ENCODE measurements at places on chromosomes 13 and 19. TPM values are rescaled to one million over a fixed set of nuclear protein-coding genes. Genes with fewer than 3 reads are reported as not detected.

DNA sequence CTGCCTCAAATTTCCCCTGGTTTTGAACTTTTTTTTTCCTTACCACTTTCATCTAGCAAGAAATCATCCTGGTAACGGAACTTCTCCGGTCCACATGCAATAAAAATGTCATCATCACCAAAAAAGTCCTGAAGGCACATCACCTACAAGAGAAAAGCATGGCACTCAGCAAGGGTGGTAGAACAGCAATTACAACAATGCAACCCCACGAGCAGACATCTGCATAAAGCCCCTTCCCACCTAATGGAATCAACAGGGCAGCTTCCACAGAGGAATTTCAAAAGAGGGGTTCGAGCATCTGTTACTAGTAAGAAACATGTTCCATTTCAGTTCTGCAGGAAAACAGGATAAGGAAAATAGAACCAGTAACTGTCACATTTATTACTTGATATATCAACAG is 183.9 kb downstream of the DCLK1 start:
- H3K4me3 ChIP-seq: no peak overlapping the region
- no peaks in the 10 kb centered on the region for H3K4me1 ChIP-seq
- no peak overlapping the region for H3K27ac ChIP-seq
- no peaks in the 10 kb centered on the region for H3K36me3 ChIP-seq
- DNase-seq: no peak
- no peaks in the 10 kb centered on the region for H3K27me3 ChIP-seq

DNA sequence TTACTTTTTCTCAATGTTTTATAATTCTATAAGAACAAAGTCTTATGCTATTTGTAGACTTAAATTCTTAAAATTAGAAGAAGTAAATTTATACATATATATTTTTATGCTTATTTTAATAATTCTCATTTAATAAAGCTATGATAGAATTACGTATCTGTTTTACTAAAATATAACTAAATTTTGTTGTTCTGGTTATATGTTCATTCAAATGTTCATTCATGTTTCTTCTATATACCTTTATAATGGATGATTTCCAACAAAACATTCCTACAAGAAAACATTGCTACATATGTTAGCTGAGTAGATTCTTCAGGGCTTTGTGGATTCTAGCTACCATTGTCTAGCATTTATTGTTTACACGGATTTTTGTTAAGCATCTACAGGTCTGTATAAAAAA is 634.3 kb upstream of the PCDH20 start:
- H3K27me3 ChIP-seq: no peaks in the 10 kb centered on the region
- no peaks in the 10 kb centered on the region for H3K4me1 ChIP-seq

- peaks cover 32% of the 10 kb centered on the region for H3K4me1 ChIP-seq
- no peak overlapping the region for H3K4me3 ChIP-seq
- DNase-seq: no peak
Measured at GRCh38 chr19:6272913-6273600, 6.7 kb downstream of the MLLT1 start.

DNA sequence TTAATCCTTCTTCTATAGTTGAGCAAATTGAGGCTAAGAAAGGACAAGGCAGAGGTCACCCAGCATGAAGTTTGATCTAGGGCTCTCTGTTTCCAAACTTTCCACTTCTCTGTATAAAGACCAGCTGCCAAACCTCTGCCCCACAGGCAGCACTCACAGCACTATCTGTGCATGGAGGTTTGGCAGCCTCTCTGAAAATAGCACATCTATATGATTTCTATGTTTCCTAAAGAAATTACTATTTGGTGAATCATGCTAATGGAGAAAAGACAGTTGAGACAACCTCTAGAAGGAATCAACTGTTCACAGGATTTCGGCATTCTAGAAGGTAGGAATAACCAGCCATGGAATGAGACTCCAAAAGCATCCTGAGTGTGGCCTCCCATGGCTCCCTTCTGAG is 554.5 kb downstream of the IRS2 start:
- no peak for DNase-seq
- H3K36me3 ChIP-seq: no peaks in the 10 kb centered on the region
- no peak overlapping the region for H3K27ac ChIP-seq
- H3K27me3 ChIP-seq: no peaks in the 10 kb centered on the region

DNA sequence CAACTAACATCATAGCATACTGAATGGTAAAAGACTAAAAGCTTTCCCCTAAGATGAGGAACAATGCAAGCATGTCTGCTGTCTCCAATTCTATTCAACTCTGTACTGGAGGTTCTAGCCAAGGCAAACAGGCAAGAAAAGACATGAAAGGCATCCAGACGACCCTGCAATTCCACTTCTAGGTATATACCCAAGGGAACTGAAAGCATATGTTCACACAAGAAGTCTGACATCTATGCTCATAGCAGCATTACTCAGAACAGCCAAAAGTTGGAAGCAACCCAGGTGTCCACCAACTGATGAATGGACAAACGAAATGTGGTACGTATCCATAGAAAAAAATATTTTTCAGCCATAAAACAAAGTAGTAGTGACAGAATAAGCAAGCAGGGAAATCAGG is 39.1 kb downstream of the PEPD start:
- no peaks in the 10 kb centered on the region for H3K4me1 ChIP-seq
- no peak overlapping the region for H3K27ac ChIP-seq
- peaks cover 9% of the 10 kb centered on the region for H3K36me3 ChIP-seq
- no peaks in the 10 kb centered on the region for H3K27me3 ChIP-seq
- no peak overlapping the region for H3K4me3 ChIP-seq

- H3K4me1 ChIP-seq: peaks cover 80% of the 10 kb centered on the region
- peaks cover 19% of the 10 kb centered on the region for H3K36me3 ChIP-seq
- DNase-seq: peak; percentile 72
- H3K27ac ChIP-seq: peak overlapping the region; percentile 81
Measured at GRCh38 chr19:41872775-41873647, 4.1 kb upstream of the CD79A start.

GRCh38 chr13:109233293-109233692 is 553.1 kb downstream of the IRS2 start:
- no peaks in the 10 kb centered on the region for H3K4me1 ChIP-seq
- H3K4me3 ChIP-seq: no peak overlapping the region
- H3K27me3 ChIP-seq: no peaks in the 10 kb centered on the region
- no peak overlapping the region for H3K27ac ChIP-seq
- no peaks in the 10 kb centered on the region for H3K36me3 ChIP-seq

GRCh38 chr13:38674208-38674607 is 12.7 kb upstream of the FREM2 start:
- no peak overlapping the region for H3K27ac ChIP-seq
- H3K4me1 ChIP-seq: no peaks in the 10 kb centered on the region
- H3K27me3 ChIP-seq: no peaks in the 10 kb centered on the region
- DNase-seq: no peak
- H3K4me3 ChIP-seq: no peak overlapping the region
- H3K36me3 ChIP-seq: no peaks in the 10 kb centered on the region

- no peak overlapping the region for H3K27ac ChIP-seq
- H3K4me3 ChIP-seq: no peak overlapping the region
- H3K27me3 ChIP-seq: no peaks in the 10 kb centered on the region
- no peaks in the 10 kb centered on the region for H3K36me3 ChIP-seq
- no peak for DNase-seq
Measured at GRCh38 chr19:30073152-30074000, 131.3 kb downstream of the URI1 start.

DNA sequence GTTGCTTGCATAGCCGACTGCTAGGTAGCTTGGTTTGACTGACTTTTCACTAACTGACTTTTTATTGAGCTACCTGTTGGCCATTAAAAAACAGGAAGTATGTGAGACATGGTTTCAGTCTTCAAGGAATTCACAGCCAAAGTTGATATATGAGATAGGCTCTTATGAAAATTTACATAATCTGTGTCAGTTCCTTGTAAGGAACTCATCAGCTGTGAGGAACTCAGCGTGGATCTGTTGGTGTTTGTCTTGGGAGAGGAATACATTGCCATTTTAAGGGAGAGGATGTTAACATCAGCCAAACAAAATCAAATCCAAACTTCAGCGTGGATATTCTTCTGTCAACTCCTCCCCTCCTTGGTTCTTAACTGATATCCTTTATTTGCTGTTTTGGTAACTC is 2.0 kb downstream of the RNF113B start:
- no peak for DNase-seq
- no peak overlapping the region for H3K4me3 ChIP-seq
- H3K4me1 ChIP-seq: no peaks in the 10 kb centered on the region
- no peaks in the 10 kb centered on the region for H3K36me3 ChIP-seq
- H3K27me3 ChIP-seq: no peaks in the 10 kb centered on the region

DNA sequence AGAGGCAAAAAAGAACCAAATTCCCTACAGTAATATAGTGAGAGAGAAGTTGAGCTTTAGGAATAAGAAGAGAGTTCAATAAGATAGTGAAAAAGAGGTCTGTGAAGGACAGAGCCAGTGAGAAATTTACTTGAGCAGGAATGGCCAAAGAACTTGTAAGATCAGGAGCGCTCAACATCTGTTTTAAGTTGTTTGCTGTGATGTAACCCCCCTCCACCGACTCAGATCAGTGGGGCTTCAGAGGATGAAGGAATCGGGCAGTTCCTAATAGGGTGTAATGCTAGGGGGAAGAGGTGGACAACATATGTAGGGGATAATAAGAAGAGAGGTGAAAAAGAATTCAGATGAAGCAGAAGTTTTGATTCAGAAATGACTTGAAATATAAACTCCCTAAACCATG is 85.3 kb upstream of the FNDC3A start:
- H3K4me1 ChIP-seq: no peaks in the 10 kb centered on the region
- H3K27me3 ChIP-seq: no peaks in the 10 kb centered on the region
- H3K27ac ChIP-seq: no peak overlapping the region
- H3K36me3 ChIP-seq: no peaks in the 10 kb centered on the region

DNA sequence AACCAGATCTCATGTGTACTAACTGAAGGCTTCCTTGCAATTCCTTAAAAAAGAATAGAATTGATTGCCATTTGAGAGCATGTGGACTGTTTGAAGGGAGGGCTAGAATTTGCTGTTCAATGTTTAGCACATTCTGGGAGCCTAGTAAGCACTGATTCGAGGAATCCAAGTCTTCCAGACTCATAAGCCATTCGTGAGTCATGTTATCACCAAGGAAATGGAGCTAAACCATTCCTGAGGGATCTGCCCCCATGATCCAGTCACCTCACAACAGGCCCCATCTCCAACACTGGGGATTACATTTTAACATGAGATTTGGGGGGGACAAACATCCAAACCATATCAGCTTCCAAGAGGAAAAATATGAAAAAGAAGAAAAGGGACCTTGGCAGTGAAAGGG is 276.4 kb downstream of the KCNRG start:
- DNase-seq: no peak
- no peak overlapping the region for H3K27ac ChIP-seq
- no peaks in the 10 kb centered on the region for H3K36me3 ChIP-seq
- no peaks in the 10 kb centered on the region for H3K4me1 ChIP-seq
- no peak overlapping the region for H3K4me3 ChIP-seq

DNA sequence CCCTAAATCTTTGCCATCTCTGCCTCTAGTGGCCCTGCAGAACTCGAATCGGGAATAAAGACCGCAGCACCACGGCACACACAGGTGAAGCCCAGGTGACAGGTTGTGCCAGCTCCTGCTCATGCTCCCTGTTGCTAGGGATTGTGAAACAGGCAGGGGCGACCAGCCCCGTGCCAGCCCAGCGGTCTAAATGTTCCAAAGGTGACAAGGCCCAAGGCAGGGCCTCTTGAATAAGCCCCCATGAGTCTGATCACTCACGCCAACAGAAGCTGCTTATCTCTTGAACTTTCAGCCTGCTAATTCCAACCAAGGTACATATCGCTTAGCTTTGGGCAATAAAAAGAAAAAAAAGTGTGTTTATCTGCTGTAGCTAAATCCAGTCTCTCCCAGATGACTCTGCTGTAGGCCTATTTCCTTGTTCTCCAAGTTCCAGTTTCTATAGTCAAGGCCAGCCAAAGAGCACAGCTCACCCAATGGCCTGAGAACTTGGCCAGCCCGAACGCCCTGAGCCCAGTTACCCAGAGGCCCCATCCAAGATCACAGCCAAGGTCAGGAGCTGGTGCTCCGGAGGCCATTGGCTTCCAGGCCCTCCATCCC is 191.1 kb upstream of the GPR12 start:
- H3K4me1 ChIP-seq: no peaks in the 10 kb centered on the region
- peaks cover 8% of the 10 kb centered on the region for H3K27me3 ChIP-seq
- H3K36me3 ChIP-seq: no peaks in the 10 kb centered on the region
- no peak overlapping the region for H3K4me3 ChIP-seq
- no peak for DNase-seq

DNA sequence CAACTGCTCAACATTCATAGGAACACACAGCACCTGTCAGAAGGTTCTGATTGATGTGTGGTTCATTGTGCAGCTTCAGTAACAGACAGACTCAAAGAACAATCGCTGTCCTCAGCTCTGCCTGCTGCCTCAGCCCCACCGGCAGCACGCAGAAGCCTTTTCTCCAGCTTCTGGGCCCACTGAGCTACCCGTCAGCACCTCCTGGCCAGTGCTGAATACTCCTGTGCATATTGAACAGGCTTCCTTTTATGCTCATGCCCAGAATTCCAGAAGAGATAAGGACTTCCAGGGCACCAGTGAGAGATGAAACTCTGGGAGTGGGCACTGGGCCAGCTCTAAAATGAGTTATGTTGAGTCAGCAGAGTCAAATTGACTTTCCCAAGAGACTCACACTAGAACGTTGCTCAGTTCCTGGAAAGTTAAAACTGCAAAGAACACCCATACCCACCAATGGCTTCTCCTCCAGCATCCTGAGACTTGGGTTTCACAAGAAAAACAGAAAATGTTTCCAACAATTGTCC is 119.3 kb downstream of the COL4A1 start:
- H3K4me1 ChIP-seq: no peaks in the 10 kb centered on the region
- H3K27ac ChIP-seq: no peak overlapping the region
- no peak for DNase-seq
- H3K27me3 ChIP-seq: no peaks in the 10 kb centered on the region
- no peaks in the 10 kb centered on the region for H3K36me3 ChIP-seq

- H3K4me1 ChIP-seq: no peaks in the 10 kb centered on the region
- no peak overlapping the region for H3K27ac ChIP-seq
- H3K27me3 ChIP-seq: no peaks in the 10 kb centered on the region
- no peak overlapping the region for H3K4me3 ChIP-seq
- H3K36me3 ChIP-seq: no peaks in the 10 kb centered on the region
Measured at GRCh38 chr19:49758292-49758691, 4.8 kb downstream of the TSKS start.

DNA sequence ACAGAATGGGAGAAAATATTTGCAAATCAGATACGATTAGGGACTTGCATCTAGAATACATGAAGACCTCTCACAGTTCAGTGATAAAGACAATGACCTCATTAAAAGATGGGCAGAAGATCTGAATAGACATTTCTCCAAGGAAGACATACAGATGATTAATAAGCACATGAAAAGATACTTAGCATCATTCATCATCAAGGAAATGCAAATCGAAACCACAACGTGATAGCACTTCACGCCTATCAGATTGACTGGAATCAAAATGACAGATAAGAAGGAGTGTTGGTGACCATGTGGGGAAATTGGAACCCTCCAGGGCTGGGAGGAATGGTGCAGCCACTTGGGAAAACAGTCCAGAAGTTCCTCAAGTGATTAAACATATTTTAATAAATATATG is 25.8 kb downstream of the CFAP97D2 start:
- H3K4me3 ChIP-seq: no peak overlapping the region
- DNase-seq: no peak
- no peak overlapping the region for H3K27ac ChIP-seq
- peaks cover 7% of the 10 kb centered on the region for H3K27me3 ChIP-seq
- H3K4me1 ChIP-seq: no peaks in the 10 kb centered on the region
- peaks cover 3% of the 10 kb centered on the region for H3K36me3 ChIP-seq

- H3K27me3 ChIP-seq: peaks cover 3% of the 10 kb centered on the region
- no peak overlapping the region for H3K4me3 ChIP-seq
- no peaks in the 10 kb centered on the region for H3K36me3 ChIP-seq
- no peak for DNase-seq
Measured at GRCh38 chr13:109880371-109881346, 94.3 kb upstream of the IRS2 start.

TUBA3C gene
- not detected for total RNA-seq

ACP4 gene
- not detected for total RNA-seq

ZNF426 gene
- total RNA-seq: 18.1 TPM

ZNF681 gene
- total RNA-seq: 6.6 TPM

FBXL12 gene
- 36.7 TPM for total RNA-seq

KIR3DL1 gene
- total RNA-seq: 0.44 TPM

THAP8 gene
- total RNA-seq: 4.7 TPM

KIR2DL3 gene
- total RNA-seq: not detected

PSPN gene
- total RNA-seq: 2.2 TPM

TNFSF13B gene
- 4.2 TPM for total RNA-seq
